ENCODE measurements at places on chromosomes 1 and 21. TPM values are rescaled to one million over a fixed set of nuclear protein-coding genes. Genes with fewer than 3 reads are reported as not detected.

- no peak for DNase-seq
Measured at GRCh38 chr1:41365772-41366454, 4.7 kb downstream of the FOXO6 start.

DNA sequence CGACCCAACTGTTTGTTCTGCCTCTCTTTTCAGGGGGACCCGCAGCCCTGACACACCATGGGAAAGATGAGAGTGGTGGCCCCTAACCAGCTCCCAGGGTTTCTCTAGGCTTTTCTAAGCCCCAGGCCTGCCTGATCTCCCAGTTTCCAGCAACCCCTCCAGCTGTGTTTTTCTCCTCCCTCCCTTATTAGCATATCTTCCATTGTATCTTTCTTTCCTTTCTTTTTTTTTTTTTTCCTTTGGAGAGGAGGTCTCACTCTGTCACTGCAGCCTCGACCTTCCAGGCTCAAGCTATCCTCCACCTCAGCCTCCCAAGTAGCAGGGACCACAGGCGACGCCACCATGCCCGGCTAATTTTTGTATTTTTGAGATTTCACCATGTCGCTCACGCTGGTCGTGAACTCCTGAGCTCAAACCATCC lies 1.8 kb upstream of the CERS2 start:
- no peak for DNase-seq

DNA sequence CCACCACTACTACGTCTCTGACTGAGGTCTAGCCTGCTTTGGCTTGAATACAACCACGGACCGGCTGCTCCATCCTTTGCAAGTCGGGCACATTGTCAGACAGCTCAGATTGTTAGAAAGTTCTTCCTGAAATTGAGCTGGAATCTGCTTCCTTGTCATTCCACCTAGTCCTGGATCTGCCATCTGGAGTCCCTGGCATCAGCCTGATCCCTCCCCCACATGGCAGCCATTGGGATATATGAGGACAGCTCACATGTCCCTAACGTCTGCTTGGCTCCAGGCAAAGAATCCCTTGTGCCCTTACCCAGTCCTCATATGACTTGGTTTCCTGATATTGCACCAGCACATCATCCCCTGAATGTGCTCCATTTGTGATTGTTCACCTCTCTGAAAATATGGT lies 56.3 kb upstream of the SYT6 start:
- DNase-seq = no peak

- no peak for DNase-seq
Measured at GRCh38 chr1:1285611-1286311, 5.5 kb downstream of the SCNN1D start.

GRCh38 chr1:172162236-172162635 lies 258.2 kb upstream of the C1orf105 start:
- DNase-seq = no peak

DNA sequence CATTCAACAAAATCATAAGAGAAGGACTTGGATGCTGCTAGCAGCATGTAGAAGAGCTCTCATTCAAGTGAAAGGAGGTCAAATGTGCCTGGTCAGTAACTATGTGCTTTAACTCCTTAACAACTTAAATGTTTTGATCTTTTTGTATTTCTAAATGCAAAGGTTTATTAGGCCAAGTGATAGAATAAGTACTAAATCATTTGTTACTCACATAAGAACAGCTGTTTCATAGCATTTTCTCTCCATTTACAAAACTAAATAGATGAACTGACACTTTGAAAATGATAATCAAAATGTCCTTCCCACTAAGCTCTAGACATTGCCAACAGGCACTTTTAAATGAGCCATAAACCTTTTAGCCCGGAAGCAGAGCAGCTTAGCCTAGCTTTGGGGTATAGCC lies 254.3 kb upstream of the PRMT6 start:
- no peak for DNase-seq

GRCh38 chr1:198649232-198649967 lies 10.6 kb downstream of the PTPRC start:
- DNase-seq = no peak

DNA sequence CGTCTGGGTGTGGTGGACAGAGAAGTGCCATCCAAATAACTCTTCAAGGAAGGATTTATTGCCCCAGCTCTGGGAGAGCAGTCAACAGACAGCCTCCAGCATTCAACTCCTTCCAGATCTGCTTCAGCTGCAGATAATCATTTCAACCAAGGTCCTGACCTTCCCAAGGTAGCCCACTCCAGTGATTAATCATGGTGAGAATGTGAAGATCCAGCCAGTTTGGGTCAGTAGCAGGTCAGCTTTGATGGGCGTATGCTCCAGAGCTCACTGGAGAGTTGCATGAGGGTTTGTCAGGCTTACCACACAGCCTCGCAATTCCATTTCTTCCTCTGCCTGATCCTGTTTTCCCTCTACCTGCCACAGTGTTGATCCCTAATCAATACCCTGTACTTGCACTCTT lies 214.5 kb upstream of the ZRANB2 start:
- DNase-seq = no peak

GRCh38 chr1:26478159-26478558 lies 5.9 kb downstream of the HMGN2 start:
- DNase-seq = no peak

DNA sequence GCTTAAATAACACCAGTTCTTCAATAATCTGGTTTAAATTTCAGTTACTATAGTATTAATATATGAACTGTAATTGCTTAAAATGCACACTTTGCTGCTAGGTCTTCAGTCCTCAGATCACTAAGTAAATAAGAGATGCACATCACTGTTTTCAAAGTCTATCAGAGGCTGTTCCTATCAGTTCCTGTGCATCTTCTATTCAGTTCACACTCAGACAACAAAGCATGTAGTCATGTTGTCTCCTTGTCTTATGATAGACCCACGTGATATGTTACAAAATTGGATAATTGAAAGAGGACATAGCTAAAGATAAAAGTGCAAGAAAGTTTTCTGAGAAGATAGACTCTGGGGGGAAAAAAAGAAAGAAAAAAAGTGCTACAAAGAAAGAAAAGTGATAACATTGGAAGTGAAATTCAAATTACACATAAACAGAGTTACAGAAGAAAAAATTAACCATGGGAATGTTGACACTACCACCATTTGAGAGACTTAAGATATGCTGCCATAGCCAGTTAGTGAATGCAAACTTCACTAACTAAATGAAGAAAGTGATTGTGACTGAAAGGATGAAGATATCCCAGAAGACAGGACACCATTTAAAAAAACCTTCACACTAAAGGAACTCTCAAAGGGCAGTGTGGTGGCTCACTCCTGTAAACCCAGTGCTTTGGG lies 33.9 kb upstream of the TSNAX start:
- no peak for DNase-seq

- no peak for DNase-seq
Measured at GRCh38 chr1:181113059-181113641, 24.6 kb downstream of the IER5 start.

- DNase-seq = peak; percentile 36
Measured at GRCh38 chr1:170063109-170063826, 11.2 kb downstream of the KIFAP3 start.

- DNase-seq = no peak
Measured at GRCh38 chr1:228812961-228813360, 77.7 kb downstream of the RHOU start.

- no peak for DNase-seq
Measured at GRCh38 chr1:87004857-87005256, 90.4 kb downstream of the HS2ST1 start.

DNA sequence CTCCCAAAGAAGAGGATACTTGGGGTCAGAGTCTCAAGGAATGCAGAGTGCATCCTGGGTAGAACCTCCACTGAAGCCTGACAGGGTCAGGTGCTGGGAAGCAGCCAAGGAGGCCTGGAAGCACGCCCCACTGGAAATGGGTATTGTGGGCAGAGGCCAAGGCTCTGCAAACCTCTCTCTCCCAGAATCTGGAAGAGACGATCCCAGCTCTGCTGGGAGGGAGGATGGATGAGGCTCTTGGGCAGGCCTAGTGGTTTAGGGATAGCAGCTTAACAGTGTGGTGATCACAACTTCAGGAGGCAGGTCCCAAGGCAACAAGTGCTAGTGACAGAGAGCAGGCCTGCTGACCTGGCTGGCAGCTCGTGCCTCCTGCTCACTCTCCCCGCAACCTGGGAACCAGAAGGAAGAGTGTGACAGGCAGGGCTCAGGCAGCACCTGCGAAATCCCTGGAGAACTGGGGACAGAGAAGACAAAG lies 641.0 kb downstream of the PLPP3 start:
- DNase-seq = no peak

GRCh38 chr1:71026093-71026492 lies 21.5 kb downstream of the PTGER3 start:
- DNase-seq = peak; percentile 17

DNA sequence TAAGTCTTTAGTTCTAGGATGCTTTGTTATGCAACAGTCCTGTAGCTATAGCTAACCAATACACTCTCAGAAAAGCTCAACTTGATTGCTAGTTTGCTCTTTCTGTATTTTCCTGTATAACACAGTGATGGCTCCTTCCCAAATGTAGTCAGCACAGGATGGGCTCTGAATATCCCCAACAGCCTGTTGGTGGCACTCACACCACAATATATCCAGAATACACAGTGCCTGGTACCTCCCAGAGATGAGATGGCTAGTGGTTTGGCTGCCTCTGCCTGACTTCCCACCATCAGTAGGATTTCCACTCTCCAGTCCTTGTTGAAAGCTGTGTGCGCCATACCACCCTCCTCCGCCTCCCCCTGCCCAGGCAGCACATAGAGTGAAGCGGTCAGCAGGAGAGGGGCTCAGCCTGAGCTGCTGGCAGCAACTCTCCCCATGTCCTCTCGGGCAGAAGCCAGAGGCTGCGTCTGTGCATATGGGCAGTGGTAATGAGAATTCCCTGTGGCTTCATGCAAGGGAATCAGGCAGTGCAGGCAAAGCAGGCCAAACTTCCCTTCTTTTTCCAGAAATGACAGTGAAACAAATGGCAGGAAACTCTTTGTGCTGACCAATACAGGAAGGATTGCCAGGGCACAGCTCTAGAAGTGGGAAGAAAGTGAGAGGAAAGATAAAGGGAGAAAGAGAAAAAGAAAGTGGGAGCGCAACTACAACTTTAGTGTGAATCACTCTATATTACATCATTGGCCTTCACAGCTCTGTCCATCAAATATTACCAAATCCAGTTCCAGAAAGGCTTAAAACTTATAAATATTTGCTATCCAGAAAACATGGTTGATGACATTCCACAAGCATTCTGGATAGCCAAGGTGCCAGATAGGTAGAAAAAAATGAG lies 49.7 kb downstream of the LMX1A start:
- DNase-seq = no peak

- no peak for DNase-seq
Measured at GRCh38 chr1:27491748-27492700, 2.1 kb upstream of the WASF2 start.

DNA sequence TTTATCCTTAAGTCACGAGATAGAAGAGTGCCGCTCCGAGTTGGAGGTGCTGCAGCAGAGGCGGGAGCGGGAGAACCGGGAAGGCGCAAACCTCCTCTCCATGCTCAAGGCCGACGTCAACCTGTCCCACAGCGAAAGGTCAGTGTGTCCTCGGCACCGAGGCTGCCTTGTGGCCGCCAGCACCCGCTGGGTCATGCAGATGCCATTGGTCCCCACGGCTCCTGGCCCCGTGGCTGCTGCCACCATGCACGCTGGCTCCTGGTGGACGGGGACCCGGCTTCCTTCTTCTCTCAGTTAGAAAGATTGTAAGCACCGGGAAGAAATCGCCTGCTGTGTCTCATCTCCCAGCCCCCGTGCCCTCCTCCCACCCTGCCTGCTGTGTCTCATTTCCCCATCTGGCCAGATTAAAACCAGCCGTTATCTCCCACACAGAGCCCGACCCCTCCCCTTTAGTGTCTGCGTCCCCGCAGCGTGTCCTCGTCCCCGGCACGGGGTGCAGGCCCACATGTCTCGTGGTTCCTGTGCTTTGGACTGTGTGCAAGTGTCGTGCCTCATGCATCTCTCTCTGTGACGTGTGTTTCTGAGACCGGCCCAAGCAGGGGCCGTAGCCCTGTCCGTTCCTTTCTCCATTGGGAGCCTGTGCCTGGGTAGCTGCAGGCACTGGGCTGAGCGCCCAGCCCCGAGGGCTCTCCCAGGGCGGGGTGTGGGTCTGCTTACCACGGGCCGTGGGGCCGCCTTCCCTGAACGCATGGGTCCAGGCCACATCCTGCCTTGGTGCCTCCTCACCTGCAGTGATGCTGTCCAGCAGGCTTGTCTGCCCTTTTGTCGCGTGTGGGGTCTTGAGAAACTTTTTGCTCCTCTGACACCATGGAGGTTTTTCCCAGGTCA lies 62.1 kb downstream of the PCNT start:
- no peak for DNase-seq

- no peak for DNase-seq
Measured at GRCh38 chr1:153371231-153371630, 4.2 kb downstream of the S100A12 start.

DNA sequence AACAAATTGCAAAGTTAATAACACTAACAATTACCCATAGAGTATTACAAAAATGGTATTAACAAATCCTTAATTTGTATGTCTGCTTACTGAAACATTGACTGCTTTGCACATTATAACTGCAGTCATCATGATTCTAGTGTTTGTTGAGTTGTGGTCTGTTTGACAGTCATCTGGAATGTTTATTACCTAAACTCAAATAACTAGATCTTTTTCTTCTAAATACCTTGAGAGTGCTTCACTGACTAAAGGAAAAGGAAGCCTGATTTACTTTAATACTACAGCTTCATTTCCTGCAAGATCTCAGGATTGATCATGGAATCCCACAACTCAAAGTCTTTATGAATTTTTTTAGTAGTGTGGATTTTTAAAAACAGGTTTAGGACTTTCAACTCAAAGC lies 70.0 kb downstream of the HMCN1 start:
- DNase-seq = no peak

DNA sequence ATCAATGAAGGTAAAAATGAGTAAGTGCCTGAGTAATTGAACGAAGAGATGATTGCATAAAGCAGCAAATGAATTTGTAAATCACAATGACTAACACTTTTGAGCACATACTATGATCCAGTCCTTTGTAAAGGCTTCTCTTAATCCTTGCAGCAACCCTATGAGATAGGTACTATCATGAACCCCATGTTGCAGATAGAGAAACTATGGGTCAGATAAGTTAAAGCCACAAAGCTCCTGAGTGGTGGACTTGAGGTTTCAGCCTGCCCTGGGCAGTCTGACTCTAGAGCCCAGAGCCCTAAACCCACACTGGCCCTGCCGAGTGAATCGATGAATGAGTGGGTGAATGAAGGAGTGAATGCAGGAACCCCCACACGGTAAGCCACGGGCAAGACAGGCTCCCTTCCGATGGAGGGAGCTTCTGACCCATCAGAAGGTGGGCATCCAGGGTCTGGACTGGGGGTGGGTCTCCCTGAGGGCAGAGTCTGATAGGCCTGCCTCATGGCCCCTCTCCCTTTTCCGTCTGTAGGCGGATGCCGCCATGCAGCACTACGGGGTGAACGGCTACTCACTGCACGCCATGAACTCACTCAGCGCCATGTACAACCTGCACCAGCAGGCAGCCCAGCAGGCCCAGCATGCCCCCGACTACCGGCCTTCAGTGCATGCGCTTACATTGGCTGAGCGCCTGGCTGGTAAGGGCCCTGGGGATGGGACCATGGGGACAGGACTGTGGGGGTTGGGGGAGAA lies 17.0 kb downstream of the DMBX1 start:
- DNase-seq = no peak

Gene TGFBR3
- 11.3 TPM for total RNA-seq

Gene OR10J1
- total RNA-seq = 0.05 TPM

Gene TNFSF18
- total RNA-seq = 4.5 TPM

Gene PCP4L1
- not detected for total RNA-seq

Gene S100A8
- total RNA-seq = not detected

Gene LRRC53
- total RNA-seq = not detected

Gene DPT
- not detected for total RNA-seq

Gene FAM163A
- 0.17 TPM for total RNA-seq

Gene ARHGAP30
- total RNA-seq = not detected

Measured in NCI-H460 (cell line).